ENCODE measurements at places on chromosomes 3 and 15.

- DNase-seq, result no peak
Observed at GRCh38 chr3:5010706-5011554, 31.7 kb downstream of the BHLHE40 start.

DNA sequence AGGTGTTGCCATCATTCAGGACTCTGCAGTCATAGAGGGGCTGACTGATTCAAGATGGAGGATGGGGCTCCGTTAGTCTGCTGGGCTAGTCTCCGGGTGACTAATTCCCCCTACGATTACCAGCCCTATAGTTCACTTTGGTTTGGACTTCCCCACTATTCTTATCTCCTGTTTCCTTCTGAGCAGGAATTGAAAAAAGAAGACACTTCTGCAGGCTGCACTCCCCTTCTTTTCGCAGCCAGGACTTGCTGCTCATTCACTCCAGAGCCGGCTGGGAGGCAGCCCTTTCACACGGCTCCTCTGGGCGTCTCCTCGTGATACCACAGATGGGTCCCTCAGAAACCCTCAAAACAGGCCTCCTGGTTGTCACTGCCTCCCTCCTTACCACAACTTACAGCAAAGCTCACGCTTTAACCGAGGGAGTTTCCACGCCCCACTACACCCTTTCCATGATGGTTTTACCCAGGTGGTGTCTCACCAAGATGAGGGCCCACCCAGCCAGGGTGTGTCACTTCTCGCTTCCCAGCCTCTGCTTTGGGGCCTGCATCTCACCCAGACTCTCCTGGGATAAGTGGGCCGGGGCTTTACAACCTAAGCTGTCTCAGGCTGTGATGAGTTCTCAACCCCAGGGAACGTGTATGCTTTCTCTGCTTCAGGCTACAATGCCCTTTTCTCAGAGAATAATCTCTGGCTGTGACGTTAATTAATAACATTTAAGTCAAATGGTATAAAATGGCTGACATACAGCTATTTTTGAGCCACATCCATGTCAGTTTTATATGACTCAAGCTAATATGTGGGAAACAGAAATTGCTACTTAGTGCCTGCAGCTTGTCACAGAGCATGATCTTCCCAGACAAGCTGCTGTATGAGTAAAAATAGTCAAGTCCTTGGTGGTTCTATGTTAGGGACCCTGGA, 11.9 kb downstream of the CX3CR1 start:
- peak; percentile 56 for DNase-seq

DNA sequence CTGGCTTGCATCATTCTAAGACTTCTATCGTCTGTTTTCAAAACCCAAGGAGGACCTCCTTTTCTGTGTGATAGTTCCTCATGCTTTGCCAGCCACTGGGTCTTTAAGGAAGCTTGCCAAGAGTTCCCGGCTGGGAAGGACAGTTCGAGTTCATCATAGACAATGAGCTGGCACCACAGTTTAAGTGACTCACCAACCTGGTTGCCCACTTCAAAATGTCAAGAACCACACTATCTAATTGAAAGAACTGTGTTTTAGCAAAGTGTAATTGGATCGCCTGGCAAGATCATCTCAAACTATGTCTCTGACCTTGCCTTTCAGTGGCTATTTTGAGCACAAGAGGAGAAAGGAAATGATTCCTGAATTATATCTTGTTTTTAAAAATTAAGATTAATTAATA, 27.9 kb downstream of the SOX2 start:
- DNase-seq, result no peak

GRCh38 chr3:130465521-130465920, 51.5 kb upstream of the COL6A6 start:
- no peak for DNase-seq

- DNase-seq, result no peak
Observed at GRCh38 chr3:38988955-38989354, 62.8 kb downstream of the SCN11A start.

DNA sequence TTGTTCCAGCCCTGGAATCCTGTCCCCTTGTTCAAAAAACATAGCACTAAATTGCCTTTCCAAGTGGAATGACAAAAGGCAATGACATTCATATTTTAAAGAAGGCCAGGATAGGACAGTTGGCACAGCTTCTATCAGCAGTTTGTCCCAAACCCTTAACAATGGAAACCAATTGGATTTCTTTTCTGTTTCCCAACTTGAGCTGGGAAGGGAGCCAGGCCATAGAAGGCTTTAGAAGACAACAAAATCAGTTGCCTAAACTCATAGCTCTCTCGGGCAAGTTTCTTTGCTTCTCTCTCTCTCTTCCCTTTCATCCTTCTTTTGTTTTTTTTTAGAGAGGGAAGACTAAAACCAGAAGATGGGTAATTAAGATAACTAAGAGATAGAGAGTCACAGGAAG, 227.7 kb upstream of the TPRG1 start:
- no peak for DNase-seq

DNA sequence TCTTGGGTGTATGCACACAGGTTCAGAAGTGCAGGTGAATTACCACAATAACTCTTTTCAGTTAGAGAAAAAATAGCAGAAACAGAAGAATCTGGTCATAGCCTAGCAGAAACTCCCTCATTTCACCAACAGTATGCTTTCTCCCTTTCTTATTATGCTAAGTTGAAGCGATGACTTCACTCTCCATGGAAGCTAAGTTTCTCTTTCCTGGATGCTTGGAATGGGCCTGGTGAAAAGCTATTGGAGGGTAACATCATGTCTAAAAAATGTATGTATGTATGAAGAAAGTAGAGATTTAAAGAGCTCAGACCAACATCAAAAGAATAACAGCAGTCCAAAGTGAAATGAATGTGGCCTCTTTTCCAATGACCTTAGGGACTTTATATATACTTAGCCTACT, 145.5 kb downstream of the TIGIT start:
- no peak for DNase-seq

DNA sequence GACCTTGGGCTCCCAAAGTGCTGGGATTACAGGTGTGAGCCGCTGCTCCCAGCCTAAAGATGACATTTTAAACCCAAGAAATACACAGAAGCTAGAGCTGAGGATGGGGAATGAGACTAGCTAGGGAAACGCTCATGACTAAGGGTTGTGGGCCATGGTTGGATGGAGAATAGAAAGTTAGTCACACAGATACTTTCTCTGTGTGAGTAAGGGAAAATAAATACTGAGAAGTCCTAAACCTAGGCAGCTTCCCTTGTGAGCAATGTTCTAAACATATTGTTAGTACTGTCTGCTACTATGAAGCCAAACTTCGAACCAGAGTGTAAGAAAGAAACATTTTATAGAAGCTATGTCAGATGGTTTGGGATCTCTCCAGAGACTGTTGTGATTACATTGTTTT, 304.8 kb upstream of the STAC start:
- DNase-seq, result no peak

GRCh38 chr15:23648920-23649515, 1.4 kb upstream of the MAGEL2 start:
- DNase-seq, result no peak

DNA sequence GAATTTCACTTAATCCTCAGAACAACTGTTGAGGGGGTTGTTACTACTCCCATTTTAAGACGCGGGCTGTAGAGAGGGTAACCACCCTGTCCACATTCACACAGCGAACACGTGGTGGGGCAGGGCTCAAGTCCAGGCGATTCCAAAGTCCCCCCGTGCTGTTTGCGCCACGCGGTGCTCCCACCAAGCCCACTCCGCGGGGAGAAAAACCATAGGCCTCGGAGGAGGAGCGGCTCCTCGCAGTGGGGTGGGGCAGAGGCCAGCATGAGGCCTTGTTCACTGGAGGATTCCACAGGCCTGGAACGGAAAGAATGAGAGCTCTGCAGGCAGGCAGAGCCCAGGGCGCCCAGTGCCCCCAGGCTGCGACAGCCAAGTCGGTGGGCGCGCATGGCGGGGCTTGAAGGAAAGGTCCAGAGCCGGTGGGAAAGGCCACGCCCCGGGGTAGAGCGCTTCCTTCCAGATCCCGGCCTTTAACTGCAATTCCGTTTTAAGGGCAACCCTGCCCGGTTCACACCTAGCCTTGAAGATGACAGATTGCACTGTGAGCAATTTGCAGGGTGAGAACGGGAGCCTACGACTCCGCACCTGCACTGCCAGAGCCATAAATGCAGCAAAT, 161.8 kb upstream of the TBL1XR1 start:
- peak; percentile 37 for DNase-seq

DNA sequence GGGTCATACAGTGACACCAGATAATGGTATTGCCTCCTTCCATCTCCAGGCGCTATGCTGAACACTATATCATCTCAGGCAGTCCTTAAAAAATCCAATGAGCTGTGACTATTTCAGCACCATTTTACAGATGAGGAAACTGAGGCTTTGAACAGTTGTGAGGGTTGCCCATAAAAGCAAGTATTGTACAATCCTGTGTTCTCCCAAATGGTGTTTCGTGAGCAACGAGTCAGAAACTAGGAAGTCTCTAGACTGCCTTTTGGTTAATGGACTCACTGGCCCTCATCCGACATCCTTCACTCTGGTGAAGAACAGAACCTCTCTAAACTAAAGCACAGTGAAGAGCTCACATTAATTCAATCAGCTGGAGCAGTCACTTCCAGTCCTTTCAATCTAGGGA, 61.8 kb downstream of the ATP8B4 start:
- DNase-seq, result no peak

- DNase-seq, result no peak
Observed at GRCh38 chr3:114566162-114566755, 272.4 kb downstream of the TIGIT start.

GRCh38 chr15:83569341-83569740, 84.6 kb upstream of the ADAMTSL3 start:
- no peak for DNase-seq

DNA sequence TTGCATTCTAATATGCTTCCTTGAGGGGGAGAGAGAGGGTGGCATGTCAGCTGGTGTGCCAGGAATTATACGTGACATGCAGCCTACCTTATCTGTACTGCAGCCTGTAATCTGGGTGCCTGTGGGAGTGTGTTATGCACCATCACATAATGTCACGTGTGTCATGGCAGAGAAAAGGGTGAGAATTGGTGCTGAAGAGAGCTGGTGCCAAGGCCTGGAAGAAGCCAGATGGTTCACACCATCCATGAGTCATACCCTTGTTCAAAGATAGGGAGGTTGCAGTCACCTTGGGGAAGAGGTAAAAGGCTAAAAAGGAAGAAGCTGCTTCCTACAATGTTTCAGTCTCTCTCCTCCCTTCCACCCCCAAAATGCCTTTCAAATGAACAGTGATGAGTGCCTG, 5.3 kb downstream of the BRPF1 start:
- DNase-seq, result no peak

GRCh38 chr3:193545304-193545703, 9.4 kb downstream of the ATP13A4 start:
- DNase-seq, result no peak

- no peak for DNase-seq
Observed at GRCh38 chr15:73038220-73038619, 14.0 kb upstream of the NEO1 start.

DNA sequence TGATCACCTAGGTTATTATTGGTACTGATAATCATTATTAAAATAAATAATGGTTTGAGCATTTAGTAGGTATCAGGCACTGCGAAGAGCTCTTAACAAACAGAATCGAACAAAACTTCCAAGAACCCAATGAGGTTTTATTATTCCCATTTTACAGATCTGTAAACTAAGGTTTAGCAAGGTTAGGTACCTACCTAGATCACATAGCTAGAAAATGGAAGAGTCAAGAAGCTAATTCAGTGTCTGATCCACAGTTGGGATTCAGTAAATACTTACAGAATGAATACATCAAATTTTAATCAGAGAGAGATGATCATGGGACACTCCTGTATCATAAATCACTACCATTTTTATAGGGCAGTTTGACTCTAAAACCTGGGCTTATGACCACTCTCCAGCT, 15.5 kb downstream of the GJD2 start:
- no peak for DNase-seq

- DNase-seq, result no peak
Observed at GRCh38 chr15:85707519-85708338, 87.0 kb downstream of the KLHL25 start.

DNA sequence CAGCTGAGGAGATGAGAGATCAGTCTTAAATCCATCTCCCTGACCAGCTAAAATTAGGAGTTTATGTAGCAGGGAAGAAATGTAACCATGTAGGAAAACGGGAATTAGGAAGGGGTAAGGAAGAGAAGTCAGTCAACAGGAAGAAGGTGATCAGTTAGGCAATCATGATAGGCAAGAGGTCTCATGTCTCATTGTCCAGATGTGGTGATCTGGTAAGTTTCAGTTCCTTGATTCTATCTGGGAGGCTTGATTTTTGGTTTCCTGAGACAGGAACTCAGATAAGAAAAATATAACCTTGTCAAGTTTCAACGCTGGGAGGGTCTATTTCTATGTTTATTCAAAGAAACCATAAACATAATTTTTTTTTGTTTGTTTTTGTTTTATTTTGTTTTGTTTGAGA, 40.3 kb upstream of the TBC1D5 start:
- DNase-seq, result no peak

GRCh38 chr3:20561166-20561565, 375.2 kb upstream of the SGO1 start:
- DNase-seq, result no peak

DNA sequence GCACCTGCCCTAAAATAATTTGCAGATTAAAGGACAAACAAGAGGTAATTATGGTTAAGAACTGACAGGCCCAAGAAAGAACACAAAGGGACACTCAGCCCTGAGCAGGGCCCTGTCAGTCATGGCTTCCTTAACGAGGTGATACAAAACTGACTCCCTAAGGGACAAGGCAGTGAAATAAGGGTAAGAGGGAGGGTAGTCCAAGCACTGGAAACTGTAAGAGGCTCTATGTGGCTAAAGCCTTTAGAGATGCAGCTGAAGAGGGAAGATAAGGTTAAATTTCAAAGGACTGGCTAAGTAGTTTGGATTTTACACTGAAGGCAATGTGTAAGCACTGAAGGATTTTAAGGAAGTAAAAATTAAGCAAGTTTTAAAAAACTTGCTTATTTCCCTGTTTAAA, 3.9 kb downstream of the ATR start:
- DNase-seq, result no peak

GRCh38 chr15:71106802-71107500, 8.3 kb upstream of the THSD4 start:
- no peak for DNase-seq

- no peak for DNase-seq
Observed at GRCh38 chr15:35243758-35244157, 158.7 kb upstream of the NANOGP8 start.
